ENCODE measurements at places on chromosomes 7 and 10.

DNA sequence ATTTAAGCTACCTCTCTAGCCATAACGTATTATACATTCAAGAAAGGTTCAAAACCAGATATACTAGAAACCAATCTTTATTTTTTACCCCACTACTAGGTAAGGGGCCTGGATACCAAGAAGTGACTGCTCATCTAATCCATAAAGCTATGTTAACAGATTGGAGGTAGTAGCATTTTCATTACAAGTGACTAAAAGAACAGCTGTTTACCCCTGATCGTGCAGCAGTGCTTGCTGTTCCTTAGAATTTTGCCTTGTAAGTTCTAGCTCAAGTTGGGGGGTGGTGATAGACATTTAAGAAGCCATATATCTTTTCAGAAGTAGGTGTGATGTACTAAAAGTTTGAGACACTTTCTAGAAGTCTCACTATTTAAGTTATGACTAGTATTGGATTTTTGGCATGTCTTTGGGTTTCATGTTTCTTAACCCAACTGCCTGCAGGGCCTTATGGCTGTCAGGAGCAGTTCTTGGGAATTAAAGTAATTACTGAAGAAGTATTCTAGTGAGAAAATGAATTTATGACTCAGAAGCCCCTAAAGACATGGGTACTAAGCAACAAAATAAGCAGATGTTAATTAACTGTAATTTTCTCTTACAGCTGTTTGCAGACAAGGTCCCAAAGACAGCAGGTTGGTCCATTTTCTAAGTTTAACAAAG is 2.3 kb downstream of the PPIA start:
- no peak for DNase-seq

- DNase-seq, result no peak
Observed at GRCh38 chr7:33904681-33905388, 504 bp upstream of the BMPER start.

GRCh38 chr7:98647326-98647725 is 30.2 kb downstream of the NPTX2 start:
- no peak for DNase-seq

DNA sequence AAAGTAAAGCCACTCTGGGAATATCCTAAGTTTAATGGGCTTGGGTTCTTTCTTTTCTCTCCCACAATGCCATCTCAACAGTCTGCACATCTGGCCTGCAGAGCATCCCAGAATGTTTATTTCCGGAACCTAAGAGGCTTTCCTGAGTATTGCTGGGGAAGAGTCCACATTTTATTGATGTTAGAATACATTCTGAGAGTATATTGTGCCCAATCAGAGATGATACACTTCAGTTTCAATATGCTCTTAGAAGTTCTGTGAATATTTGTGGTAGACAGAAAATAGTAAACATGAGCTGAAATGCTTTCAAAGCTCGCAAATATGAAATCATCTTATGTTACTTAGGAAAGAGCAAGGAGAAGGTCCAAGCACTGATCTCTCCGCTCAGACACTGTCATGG is 200.6 kb downstream of the TWIST1 start:
- DNase-seq, result no peak

DNA sequence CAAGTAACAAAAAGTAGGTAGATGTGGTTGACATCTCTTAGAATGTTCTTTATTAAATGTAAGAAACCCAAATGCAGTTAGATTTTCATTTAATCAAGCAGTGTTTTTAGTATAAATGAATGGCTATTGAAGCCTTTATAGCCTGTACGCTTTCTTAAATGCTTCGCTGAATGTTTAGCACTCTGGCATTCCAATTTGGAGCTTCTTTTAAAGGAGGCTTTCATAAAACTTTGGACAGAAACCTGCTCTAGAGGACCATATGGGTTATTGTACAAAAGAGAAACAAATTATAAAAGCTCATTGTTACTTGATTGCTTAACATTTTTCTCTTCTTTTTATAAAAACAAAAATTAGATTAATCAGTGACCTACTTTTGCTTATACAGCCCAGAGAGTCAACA is 59.5 kb downstream of the KCND2 start:
- no peak for DNase-seq

- DNase-seq, result no peak
Observed at GRCh38 chr10:89207801-89208551, 859 bp upstream of the CH25H start.

DNA sequence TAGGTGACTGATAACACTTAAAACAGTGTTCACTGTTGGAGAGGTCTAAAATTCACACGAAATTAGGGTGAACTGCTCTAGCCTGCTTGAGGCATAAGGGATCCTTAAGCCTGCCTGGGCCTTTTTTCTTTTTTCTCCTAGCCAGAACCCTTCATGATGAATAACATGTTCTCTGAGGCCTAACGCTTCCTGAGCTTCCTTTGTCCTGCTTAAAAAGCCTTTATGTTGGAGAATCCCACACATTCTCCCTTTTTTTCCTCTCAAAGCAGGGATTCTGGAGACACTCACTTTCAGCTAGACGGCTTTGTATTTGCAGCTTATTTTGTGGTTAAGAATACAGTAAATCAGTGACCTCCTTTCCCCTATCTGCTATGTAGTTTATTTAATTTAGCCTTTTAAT is 354.7 kb upstream of the PHF14 start:
- DNase-seq, result no peak

- no peak for DNase-seq
Observed at GRCh38 chr10:13892001-13892491, 305.3 kb downstream of the PRPF18 start.

Data from stimulated activated CD4-positive, alpha-beta T cell treated with anti-CD3 and anti-CD28 coated beads, Interleukin-4, amount 100 ng/mL, for 48 hours (primary cell).